ENCODE measurements at places on chromosomes 6 and 20.

GRCh38 chr6:136599329-136600011, 49.2 kb upstream of the MAP7 start:
- DNase-seq: no peak

- no peak for DNase-seq
Observed at GRCh38 chr6:68677058-68677457, 42.0 kb downstream of the ADGRB3 start.

DNA sequence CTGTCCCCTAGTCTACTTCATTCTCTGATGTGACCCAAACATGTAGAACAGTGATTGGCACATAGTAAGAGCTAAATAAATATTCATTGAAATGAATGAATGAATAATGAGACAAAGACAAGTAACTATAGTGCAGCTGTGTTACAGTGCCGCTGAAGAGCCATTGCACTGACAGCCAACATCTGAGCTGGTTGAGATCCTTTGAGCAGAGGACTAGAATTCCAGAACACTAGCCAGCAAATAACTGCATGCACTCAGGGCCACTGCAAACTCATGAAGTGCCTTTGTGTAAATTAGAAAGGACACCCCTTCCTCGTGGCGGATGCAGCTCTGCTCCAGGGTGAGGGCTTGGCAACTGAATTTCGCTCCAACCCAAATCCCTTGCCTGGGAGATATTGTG, 230.3 kb upstream of the CDYL start:
- no peak for DNase-seq

DNA sequence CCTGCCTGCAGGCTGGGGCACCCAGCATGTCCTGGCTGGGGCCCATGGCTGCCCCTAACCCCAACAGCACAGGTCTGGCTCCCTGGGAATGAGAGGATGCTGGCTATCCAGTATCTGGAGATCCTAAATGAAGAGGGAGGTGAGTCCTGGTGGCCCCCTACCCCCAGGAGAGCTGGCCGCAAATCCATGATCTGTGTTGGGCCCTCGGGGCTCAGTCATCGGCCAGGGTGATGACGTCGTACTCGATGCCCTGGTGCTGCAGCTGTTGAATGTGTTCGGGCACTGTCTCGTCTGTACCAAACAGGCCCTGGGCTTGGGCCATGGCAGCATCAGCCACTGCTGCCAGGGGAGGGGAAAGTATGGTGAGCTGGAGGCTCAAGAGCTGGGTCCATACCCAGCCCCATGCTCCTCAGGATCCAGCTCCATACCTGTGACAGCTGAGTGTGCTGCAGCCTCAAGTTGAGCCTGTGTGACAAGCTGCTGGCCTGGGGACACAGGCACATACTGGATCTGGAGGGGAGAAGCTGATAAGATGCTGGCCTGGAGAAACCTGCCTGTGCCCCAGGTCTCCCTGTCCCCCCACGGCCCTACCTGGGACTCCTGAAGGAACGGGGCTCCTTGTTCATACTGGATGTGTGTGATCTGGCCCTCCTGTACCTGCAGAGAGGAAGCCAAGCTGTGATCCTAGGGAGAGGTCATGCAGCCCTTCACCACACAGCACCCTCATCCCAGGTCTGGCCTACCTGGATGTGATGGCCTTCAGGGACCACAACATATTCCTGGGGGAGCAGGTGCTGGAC, 14.5 kb downstream of the PCIF1 start:
- DNase-seq: no peak

DNA sequence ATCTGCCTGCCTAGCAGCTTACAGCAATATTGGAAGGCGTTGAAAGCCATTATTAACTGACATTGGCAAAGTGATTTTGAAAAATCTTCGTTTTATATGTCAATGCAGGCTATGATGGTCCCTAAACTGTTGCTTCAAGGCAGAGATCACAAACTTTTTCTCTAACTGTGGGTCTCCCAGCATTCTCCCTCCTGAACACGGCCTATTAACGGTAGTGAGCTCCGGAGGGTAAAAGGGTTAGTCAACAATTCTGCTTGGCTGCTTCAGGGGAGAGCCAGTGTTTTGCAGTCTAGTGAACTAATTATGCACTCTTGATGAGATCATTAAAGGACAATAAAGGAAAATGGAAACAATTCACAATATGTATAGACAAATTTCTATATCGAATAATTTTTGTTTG, 261.8 kb upstream of the QKI start:
- no peak for DNase-seq

- DNase-seq: no peak
Observed at GRCh38 chr20:8505476-8506200, 373.6 kb downstream of the PLCB1 start.

DNA sequence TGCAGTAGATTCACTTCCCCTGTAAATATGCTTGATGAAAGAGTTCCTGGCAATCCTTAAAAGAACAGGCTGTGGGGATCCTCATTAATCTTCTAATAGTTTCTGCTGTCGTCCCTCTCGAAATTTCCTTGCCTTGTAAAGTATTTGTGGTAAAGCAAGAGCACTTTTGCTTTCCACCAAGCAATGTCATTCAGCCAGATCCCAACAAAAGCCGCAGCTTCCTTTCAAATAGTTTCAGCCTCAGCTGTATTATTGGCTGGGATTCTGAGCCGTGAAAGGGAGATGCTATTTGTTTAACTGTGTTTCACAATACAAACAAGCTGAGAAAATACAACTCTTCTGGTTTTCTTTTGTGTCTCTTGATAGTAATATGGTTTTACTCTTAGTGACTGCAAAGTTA, 48.9 kb upstream of the EPHA7 start:
- DNase-seq: no peak

DNA sequence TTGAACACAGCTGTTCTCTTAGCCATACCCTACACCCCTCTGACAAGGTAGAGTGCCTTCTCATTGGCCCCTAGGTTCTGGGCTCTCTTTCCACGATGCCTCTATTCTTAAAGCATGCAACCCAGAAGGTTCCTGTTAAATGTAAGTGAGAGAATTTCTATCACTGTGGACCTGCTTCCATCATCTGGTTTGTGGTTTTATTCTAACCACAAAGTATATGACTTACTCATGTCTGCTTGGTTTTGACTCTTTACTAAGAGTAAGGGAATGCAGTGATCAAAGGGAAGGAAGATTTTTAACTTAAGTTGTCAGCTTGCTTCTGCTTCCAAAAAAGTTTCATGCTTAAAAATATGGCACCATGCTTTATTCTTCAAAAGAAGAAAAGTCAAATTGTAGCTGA, 80.2 kb downstream of the ANKEF1 start:
- DNase-seq: no peak

DNA sequence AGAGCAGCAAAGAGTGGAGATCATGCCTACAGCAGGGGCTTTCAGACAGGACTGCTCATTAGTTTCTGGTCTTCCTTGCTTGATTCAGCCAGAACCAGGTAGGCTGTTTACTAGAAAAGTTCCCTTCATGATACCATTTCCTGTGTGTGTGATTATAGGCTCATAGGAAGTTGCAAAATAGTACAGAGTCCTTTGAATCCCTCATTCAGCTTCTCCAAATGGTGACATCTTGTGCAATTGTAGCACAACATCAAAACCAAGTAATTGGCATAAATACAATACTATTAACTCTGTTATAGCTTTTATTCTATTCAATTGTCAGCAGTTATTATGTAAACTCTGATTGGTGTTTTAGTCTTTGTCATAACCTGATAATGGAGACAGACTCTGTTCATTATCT, 347.3 kb upstream of the CDH4 start:
- no peak for DNase-seq

DNA sequence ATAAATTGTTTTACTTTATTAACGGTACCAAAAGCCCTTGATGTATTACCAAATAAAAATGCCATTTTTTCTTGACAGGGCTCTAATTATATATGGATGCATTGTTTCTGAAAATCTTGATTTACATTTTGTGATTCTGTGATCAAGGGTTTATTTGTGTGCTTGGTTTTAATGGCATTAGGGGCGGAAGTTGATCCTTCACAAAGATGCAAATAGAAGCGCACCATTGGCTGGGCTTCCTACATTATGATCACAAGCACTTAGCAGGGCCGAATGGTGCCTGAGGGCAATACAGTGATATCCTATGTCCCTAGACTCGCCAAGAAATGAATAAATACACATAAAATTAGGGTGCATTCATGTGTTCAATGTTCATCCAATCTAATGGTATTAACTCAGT, 172.9 kb upstream of the UST start:
- DNase-seq: no peak

DNA sequence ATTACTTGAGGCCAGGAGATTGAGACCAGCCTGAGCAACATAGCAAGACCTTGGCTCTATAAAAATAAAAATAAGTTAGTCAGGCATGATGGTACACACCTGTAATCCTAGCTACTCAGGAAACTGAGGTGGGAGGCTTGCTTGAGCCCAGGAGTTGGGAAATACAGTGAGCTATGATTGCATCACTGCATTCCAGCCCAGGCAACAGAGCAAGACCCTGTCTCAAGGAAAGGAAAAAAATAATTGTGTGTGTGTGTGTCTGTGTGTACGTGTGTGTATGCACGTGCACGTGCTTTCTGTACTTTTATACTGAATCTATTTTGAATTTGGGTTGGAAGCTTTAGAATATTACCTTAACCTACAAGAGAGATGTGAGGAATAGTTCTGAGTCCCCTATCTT, 58.9 kb downstream of the KIZ start:
- DNase-seq: no peak

Data from Calu3 (cell line).